ENCODE measurements at places on chromosomes 6 and 20. TPM values are rescaled to one million over a fixed set of nuclear protein-coding genes. Genes with fewer than 3 reads are reported as not detected.
A peak's percentile ranks its signal among the peaks of the same experiment; 100 is the strongest.

GRCh38 chr6:34154668-34155447 is 9.0 kb upstream of the GRM4 start:
- H3K4me1 ChIP-seq, result peaks cover 10% of the 10 kb centered on the region
- peaks cover 66% of the 10 kb centered on the region for H3K27me3 ChIP-seq
- no peaks in the 10 kb centered on the region for H3K36me3 ChIP-seq

DNA sequence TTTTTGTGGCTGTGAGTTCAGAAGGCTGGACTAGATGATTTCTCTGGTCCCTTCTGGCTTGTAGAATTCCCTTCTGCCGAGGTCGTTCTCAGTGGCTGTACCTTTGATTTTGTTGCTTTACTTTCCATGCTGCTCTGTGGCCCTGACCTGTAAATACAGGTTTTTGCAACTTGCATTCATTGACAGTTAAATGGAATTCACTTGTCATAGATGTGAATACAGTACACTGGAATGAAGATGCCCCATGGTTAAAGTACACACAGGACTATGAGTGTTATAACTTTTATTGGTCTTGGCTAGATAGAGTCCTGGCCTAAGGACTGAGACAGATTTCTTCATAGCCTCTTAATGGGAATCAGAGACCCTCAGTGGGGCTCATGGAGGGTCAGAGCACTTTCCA is 12.9 kb upstream of the EFCAB8 start:
- no peak for DNase-seq
- no peaks in the 10 kb centered on the region for H3K27me3 ChIP-seq
- no peak overlapping the region for H3K4me3 ChIP-seq
- peaks cover 71% of the 10 kb centered on the region for H3K36me3 ChIP-seq

DNA sequence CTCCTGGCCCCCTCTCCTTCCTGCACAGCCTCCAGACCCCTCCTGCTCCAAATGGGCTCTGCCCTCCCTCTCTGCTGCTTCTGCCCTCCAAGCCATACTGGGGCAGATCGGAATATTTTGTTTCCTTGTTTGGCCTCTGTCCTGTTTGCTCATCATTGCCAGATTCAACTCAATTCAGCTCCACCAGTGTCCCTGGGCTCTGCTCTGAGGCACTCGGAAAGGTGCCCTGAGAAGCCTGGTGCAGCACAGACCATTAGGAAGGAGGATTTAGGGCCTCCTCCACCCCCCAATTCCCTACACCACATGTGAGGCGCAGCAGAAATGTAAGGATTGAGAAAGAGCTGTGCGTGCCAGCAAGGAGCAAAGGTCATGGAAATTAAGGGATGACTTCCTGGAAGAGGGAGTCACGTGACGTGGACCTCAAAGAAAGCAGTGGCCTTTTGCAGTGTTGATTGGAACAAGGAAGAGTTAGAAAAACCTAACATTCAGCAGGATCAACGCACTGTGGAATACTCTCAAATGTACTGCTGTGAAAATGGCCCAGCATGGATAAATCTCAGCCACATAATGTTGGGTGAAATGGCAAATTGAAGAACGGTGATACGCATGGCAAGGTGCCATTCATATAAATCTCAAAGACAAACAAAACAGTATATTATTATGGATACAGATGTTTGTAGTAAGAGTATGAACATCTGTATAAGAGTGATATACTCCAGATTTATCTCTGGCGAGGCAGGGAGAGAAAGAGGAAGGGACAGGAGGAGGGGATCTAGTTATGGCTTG is 229.5 kb upstream of the RNF24 start:
- DNase-seq, result peak; percentile 69
- H3K4me3 ChIP-seq, result no peak overlapping the region
- peaks cover 24% of the 10 kb centered on the region for H3K4me1 ChIP-seq
- peaks cover 61% of the 10 kb centered on the region for H3K27me3 ChIP-seq

DNA sequence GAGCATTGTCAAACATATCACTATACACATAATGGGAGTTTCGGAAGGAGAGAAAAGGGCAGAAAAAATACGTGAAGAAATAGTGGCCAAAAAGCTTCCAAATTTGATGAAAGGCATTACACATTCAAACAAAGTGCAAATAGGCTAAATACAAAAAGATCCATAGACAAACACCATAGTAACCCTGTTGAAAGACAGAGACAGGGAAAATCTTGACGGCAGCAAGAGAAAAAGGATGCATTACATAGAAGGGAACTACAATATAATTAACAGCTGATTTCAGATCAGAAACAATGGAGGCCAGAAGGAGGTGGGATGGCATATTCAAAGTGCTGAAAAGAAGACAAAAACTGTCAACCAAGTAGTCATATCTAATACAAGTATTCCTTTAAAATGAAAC is 170.8 kb downstream of the MRPL14 start:
- no peak overlapping the region for H3K27ac ChIP-seq
- no peak overlapping the region for H3K4me3 ChIP-seq
- no peaks in the 10 kb centered on the region for H3K36me3 ChIP-seq
- no peak for DNase-seq
- peaks cover 31% of the 10 kb centered on the region for H3K4me1 ChIP-seq

Gene BFSP1
- total RNA-seq, result 2.3 TPM

Gene RFX6
- not detected for total RNA-seq

Gene PHACTR1
- 4.3 TPM for total RNA-seq
